ENCODE measurements at places on chromosomes 7 and 10.

DNA sequence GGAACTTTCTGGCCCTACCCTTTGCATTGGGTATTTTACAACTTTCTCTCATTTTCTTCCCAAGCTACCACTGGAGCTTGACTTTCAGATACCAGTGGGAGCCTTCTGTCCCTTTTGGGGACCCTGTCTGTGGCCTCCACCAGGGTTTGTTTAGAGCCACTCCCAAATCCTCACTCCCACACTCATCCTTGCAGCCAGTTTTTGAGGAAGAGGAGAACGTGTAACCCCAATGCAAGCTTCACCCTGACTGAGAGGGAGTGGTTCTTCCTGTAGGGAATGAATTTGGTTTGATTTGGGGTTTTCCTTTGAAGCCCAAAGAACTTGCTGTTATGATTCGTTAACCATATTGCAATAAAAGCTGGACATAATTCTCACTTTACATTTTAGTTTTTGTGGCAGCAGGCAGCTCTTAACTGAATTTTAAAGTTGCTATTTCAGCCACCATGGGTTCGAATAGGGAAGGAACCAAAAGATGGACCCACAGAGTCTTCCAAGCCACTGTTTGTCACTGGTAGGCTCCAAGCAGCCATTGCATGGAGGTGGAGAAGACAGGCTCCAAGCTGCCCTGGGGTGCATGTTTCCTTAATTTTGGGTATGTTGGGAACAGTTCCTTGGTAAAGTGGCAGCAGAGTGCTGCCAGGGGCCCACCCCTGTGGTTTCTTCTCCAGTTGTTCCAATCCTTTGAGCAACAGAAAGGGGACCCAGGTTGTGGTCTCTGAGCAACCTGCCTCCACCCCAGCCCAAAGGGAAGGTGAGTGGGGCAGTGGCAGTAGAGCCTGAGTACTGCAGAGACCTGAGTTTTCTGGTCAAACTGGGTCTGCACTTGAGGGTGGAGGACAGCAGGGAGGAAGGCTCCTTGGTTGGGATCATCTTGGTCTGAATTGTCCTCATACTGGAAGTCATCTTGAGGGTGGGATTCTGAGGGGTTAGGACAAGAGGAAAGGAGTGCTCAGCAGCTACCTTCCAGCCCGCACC is 5.1 kb downstream of the EVX1 start:
- DNase-seq: no peak

DNA sequence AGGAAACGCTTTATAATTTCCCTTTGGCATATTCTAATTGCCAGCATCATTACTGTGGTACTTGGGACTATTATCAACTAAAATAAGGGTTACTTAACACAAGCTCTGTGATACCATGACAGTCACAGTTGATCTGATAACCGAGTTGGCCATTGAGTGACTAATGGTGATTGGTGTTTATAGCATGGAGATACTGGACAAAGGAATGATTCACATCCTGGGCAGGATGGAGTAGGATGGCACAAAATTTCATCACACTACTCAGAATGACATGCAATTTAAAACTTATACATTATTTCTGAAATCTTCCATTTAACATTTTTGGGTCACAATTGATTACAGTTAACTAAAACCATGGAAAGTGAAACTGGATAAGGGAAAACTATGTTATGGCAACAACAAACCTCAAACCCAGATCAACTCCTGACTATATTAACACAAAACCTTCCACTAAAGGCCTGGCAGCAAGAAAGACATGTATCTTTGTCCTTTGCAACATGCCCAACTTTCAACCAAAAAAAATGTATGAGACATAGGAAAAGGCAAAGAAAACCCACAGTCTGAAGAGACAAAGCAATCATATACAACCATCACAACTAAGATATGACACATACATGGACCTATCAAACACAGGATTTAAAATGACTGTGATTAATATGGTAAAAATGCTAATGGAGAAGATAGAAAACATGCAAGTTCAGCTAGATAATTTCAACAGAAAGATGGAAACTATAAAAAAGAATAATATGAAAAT is 208.5 kb upstream of the NRP1 start:
- no peak for DNase-seq

- DNase-seq: no peak
Measured at GRCh38 chr10:44171765-44172164, 213.1 kb downstream of the CXCL12 start.

GRCh38 chr10:126130271-126130710 is 233.9 kb downstream of the FANK1 start:
- DNase-seq: no peak

- DNase-seq: no peak
Measured at GRCh38 chr7:34523226-34523918, 134.6 kb upstream of the NPSR1 start.

DNA sequence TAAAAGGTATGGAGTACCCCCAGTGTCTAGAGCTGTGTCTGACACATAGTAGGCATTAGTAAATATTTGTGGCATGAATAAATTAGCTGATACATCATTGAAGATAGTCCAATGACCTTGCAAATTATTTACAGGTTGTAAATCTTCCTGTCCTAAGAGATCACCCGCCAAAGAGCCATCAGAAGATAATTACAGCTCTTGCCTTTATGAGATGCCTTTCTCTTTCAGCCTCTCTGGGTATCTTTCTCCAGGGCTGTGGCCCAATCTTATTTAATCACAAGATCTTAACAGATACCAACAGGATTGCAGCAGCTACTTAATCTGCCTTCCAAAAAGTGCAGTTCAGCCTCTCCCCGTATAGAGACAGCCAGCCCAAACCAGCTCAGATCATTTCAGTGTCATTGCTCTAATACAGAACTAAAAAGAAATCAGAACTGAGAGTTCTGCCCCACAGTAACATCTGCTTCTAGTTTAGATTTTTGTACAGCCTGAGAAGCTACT is 41.5 kb downstream of the MYOF start:
- no peak for DNase-seq

GRCh38 chr7:108248418-108248817 is 118.3 kb upstream of the LAMB4 start:
- DNase-seq: no peak

GRCh38 chr10:36666451-36666850 is 458.9 kb upstream of the ANKRD30A start:
- no peak for DNase-seq

DNA sequence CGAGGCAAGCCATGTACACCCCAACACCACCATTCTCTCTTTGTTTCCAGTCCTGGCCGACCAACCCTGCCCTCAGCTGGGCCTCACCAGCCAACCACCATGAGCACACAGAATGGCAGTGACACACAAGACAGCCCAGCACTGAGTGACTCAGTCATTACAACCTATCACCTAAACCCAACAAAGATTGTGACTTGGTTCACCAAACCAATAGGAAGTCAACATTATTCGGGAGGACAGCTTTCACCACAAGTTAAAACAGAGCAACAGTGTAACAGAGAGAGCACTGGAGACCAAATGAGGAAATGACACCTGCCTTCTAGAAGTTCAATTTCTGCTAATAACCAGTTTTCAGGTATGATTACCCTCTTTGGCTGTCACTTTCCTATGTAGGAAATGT is 72.1 kb downstream of the DNMBP start:
- no peak for DNase-seq
